Mucosa of gallbladder (tissue), 1 donor: ENCODE measurements at places on chromosomes 2 and 18. TPM values are rescaled to one million over a fixed set of nuclear protein-coding genes. Genes with fewer than 3 reads are reported as not detected.

- DNase-seq: no peak
Measured at GRCh38 chr2:172693529-172694455, 41.9 kb upstream of the RAPGEF4 start.

DNA sequence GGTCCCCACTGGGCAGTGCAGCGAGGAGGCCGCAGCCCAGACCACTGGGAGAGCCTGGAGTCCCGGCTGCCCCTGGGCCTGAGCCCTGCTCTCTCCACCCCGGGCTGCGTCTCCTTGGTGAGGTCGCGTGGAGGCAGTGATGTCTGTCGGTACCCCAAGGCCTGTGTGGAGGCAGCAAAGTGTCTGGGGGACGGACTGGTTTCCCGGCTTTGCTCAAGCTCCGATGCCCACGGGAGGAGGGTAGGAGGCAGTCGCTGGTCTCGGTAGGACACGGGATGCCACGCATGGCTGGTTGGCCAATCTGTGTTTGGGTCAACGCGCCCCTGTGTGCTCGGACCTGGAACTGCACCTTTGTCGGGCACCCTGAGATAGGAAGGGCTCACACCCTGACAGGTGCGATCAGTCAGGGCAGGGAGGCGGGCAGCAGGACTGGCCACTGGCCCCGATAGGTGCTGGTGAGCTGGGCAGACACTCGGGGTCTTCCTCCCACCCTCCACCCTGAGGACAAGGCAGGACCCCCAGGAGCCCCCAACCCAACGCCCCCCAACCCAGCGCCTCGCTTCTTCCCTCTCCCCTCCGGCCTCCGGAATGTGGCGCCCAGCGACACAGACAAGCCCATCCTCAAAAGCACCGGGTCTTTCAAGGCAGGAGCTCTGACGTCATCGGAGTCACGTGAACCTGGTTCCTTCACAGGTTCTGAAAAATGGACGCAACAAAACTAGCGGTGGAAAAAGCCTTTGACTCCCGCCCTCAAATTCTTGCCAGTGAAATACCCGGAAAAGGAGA is 288.6 kb downstream of the NDUFA10 start:
- DNase-seq: no peak

DNA sequence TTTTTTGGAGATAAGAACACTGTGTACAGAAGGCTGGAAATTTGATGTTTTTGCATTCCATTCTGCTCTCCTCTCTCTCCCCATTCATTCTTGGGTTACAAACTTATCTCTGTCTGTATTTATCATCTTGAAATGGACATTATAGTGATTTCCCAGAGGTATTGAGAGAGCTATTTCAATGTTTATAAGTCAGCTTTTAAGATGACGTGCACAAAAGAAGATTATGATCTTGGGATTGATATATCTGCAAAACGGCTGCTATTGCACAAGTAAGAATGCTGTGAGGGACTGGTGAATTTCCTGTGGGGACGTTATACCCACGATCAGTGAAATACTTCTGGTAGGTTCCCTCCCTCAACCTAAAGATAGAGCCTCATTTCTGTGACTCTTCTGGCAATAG is 61.0 kb upstream of the DTNA start:
- no peak for DNase-seq

GRCh38 chr18:79248495-79249060 is 147.2 kb upstream of the NFATC1 start:
- no peak for DNase-seq

DNA sequence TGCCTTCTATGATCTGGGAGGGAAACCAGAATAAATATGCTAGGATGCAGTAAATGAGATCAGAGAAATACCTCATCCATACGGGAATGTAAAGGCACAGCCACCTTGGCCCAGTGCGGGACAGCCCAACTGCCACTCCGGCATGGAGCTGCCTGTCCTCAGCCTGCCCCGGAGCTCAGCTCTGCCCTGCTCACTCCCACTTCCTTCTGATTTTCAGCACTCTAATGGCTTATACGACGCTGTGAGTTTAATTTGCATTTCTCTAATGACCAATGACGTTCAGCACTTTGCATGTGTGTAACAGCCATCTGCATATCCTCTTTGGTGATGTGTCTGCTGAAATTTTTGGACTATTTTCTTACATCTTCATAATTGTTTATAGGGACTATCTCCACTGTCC is 172.5 kb upstream of the RAB6C start:
- DNase-seq: no peak

Gene KLHL41
- 6.2 TPM for total RNA-seq
